Right kidney (tissue), 9 donors: ENCODE measurements at places on chromosomes 2 and 18.

DNA sequence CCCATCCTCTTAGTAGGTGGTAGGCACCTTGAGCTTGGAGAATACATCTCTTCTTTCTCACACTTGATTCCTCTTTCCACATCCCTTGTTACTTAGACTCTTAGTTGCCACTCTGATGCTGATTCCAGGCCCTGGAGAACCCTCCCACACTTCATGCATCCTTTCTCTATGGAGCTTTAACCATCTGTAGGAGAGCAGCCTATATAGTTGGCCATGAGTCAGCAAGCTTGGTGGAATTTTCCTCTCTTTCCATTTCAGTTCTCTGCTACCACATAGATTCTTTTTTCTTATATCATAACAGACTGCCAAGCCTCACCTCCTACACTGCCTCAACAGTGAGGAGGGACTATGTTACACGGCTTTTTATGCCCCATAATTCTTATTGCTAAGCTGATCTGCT, 851.6 kb upstream of the CDH2 start:
- no peak for DNase-seq

GRCh38 chr2:85064927-85065577, 68.1 kb upstream of the TCF7L1 start:
- no peak for DNase-seq

GRCh38 chr2:71901466-71901865, 246.2 kb downstream of the CYP26B1 start:
- DNase-seq = no peak

DNA sequence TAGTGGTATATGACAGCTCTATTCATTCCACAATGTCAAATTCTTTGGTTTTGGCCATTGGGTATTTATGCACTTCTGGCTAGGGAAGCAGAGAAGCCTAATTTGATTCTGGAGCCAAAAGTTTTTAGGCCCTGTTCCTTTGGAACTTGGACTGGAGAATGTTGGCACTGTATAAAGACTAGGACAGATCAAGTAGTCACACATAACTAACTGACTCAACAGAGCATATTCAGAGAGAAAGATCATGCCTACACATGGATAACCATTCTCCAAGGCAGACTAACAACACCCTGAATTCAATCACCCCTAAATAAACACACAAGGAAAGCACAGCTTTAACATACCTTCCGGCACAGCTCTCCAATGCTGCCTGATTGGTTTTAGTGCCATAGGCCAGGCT, 62.9 kb downstream of the ARHGAP15 start:
- DNase-seq = no peak

- DNase-seq = no peak
These were observed 97.9 kb downstream of the ANKRD12 start for GRCh38 chr18:9234528-9234927.

GRCh38 chr2:223956300-223956699, 963 bp upstream of the MRPL44 start:
- DNase-seq = peak; percentile 14

DNA sequence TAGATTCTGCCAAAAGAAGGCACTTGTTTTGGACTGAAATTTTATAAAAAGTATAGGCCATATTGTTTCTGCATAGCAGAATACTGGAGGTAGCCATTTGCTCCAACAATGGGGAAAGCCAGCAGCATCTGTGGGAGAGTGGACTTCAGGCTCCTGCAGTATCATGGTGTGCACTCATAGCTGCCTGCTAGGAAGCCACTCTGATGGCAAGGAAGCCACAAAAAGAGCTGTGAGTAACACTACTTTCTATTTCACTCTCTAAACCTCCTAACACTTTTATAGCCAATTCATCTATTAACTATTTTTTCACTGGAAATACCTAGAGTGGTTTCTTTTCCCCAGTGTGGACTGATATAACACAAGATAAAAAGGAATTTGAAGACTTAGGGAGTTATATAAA, 144.4 kb upstream of the KCNJ3 start:
- DNase-seq = no peak

DNA sequence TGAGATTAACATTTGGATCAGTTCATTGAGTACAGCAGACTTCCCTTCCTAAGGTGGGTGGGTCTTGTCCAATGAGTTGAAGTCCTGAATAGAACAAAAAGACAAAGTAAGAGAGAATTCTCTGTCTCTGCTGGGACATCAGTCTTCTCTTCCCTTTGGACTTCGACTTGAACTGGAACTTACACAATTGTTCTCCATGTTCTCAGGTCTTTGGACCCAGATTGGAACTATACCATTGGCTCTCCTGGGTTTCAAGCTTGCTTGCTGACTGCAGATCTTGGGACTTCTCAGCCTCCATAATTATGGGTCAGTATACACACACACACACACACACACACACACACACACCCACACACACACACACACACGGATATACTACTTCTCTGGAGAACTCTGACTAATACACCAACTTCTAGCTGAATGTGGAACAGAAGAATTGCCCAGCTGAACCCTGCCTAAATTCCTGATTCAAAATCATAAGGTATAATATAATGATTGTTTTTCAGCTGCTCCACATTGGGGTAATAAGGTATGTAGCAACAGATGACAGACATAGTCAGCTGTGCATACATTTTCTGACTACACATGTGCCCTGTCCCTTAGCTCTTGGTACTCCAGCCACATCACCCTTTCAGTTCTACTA, 214.0 kb downstream of the TGIF1 start:
- DNase-seq = no peak

GRCh38 chr18:22303927-22304326, 113.8 kb downstream of the CTAGE1 start:
- DNase-seq = no peak

GRCh38 chr18:44589693-44590355, 90.9 kb upstream of the SETBP1 start:
- DNase-seq = no peak

GRCh38 chr2:112848833-112849232, 12.3 kb upstream of the IL1B start:
- DNase-seq = no peak

- DNase-seq = no peak
These were observed 90.0 kb downstream of the PLEKHM3 start for GRCh38 chr2:207935121-207935990.

DNA sequence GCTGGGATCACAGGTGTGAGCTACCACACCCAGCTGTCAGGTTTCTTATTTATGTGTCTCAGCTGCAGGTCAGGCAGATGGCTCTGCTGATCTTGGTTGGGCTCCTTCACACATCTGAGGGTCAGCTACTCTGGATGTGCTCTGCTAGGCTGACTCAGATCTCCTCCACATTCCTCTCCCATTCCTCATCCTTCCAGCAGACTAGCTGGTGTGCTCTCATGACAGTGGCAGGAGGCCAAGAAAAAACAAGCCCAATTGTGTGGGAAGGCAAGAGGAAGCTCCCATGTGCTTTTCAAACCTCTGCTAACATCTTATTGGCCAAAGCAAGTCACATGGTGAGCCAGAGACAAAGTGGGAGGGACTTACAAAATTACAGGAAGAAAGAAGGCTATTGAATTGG, 11.7 kb upstream of the MSH6 start:
- no peak for DNase-seq

- DNase-seq = no peak
These were observed 1377.0 kb downstream of the SUCLG1 start for GRCh38 chr2:83081826-83082690.

- no peak for DNase-seq
These were observed 1506.6 kb downstream of the LRP1B start for GRCh38 chr2:140624200-140624599.

- no peak for DNase-seq
These were observed 13.8 kb upstream of the DSC3 start for GRCh38 chr18:31056296-31056695.

DNA sequence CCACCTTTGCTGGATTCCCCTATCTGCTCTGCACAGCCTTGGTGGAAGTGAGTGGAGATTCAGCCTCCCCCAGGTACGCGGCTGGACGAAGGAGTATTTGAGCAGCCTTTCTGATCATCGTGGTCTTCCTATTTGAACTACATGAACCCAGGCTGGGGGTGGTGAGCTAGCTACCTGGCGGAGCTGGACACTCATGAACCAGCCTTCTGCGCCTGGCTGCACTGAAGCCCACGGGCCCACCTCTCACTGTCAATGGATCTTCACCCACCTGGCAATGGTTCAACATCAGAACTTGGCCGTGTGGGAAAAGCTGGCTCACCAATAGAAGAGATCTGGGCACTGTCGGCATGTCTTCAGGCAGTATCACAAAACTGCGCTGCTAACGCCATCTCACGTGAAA, 35.4 kb downstream of the ANKMY1 start:
- DNase-seq = no peak

- no peak for DNase-seq
These were observed 30.6 kb upstream of the CD8A start for GRCh38 chr2:86821306-86821705.

DNA sequence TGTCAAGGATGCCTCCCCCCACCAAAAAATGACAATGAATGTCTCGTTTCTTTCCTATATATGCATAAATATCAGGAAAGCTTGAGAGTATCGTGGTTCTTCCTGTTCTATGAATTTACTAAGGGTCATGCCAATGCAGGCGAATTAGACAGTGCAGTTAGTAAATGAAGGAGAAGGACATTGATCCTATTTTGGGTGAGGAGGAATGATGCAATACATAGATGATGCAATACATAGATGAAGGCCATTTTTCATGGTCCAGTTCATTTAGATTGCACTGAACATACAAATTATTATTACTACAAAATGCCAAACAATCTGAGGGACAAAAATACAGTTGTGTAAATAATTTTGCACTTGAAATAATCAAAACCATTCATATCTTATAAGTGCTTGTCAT, 1265.0 kb downstream of the LRP1B start:
- DNase-seq = no peak

DNA sequence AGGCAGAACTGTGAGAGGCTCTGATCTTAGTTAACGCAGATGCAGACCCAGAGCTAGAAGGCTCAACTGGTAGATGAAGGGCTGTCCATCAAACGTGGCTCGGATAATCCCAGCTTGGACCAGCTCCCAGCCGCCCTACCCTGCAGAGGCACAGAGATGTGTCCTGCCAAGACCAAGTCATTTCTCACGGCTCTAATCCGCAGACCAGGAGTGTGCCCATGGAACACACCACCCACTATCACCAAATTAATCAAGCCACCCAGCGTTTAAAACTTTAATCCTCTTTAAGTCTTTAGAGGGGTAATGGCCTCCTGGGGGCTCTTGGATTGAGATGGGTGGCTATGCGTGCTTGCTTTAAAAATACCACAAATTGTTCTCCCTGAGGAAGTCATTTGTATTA, 17.5 kb downstream of the LYPD1 start:
- no peak for DNase-seq

GRCh38 chr2:169598982-169599381, 14.8 kb downstream of the PPIG start:
- DNase-seq = no peak

DNA sequence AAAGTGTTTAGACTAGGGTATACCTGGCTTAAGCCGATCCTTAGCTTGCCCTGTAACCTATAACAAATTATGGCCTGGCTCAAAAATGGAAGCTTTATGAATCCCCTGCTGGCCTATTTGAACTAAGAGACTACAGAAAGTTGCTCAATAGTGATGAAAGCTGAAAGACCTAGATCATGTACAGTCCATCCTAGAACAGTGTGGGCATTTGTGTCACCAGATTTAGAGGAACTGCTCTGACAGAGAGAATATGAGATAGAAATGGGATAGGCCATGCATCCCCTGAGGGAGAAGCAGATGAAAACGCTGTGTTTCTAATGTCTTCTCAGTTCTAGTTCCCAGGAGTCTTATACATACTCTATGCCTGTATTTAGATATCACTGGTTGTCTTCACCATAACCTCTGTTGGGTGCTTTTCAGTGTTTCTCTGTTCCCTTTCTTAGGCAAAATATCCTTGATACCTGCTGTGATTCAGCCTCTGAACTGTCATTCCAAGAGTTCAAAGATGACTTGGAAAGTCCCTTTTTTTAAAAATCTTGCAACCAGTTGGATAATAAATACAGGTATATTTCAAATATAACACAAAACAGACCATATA, 246.9 kb upstream of the SLC39A10 start:
- DNase-seq = no peak

GRCh38 chr2:196983934-196984333, 57.4 kb upstream of the PGAP1 start:
- no peak for DNase-seq

GRCh38 chr2:166373539-166373938, 2.2 kb downstream of the SCN9A start:
- no peak for DNase-seq

DNA sequence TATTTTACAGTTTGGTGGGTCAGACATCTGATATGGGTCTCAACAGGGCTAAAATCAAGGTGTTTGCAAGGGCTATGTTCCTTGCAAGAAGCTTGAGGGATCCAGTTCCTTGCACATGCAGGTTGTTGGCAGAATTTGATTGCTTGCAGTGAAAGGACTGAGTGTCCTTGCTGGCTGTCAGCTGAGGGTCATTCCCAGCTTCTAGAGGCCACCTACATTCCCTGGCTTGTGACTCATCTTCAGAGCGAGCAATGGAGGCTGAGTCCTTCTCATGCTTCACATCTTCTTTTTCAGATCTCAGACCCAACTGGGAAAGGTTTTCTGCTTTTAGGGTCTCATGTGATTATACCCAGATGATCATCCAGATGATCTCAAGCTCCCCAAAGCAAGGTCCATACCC, 12.4 kb downstream of the MEX3C start:
- DNase-seq = no peak

DNA sequence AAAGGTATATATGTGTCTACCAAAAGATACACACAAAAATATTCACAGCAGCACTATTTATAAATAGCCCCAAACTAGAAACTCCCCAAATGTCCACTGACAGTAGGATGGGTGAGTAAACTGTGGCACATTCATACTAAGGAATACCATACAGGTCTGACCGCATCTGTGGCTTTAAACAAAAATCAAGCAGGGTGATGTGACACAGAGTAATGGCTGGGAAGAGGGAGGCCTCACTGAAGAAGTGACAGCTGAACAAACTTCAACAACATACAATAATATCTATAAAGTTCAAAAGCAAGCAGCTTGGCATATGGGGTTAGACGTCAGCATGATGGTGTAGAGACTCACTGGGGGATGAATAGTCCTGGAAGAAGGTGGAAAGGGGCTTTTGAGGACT, 115.1 kb upstream of the PPP1CB start:
- DNase-seq = no peak

DNA sequence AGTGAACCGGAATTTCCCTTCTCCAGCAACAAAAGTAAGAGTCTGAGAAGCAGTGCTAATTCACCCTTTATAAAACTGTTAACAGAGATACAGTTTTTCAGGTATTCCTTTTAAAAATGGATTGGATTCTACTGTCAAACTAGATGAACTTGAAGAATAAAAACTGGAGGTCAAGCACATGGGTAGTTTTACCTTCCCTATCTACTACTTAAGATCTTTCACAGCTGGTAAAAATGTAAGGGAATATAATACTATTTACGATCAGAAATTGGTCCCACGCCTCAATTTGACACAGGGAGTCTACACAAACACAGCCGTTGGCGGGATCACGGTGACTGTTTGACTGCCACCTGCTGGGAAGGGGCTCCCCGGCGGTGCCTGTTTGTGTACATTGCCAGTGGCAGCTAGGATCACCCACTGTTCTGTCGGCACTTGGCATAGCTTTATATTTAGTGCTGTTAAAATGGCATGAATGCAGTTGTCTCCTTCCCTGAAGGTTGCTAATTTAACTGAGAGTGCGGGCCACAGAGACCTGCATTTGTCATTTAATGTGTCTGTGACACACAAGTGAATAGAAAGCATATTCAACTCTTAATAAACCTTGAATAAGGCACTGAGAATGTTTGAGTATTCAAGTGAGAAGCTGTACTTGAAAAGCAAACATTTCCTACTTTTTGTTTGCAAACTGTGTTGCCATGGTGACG, 59.5 kb downstream of the ABCG8 start:
- no peak for DNase-seq

GRCh38 chr2:31151501-31151900, 13.3 kb upstream of the GALNT14 start:
- DNase-seq = no peak

- no peak for DNase-seq
These were observed 38.8 kb downstream of the EPHA4 start for GRCh38 chr2:221533299-221533698.
